K562 (cell line): ENCODE measurements at places on chromosomes 16 and 17. TPM values are rescaled to one million over a fixed set of nuclear protein-coding genes. Genes with fewer than 3 reads are reported as not detected.

DNA sequence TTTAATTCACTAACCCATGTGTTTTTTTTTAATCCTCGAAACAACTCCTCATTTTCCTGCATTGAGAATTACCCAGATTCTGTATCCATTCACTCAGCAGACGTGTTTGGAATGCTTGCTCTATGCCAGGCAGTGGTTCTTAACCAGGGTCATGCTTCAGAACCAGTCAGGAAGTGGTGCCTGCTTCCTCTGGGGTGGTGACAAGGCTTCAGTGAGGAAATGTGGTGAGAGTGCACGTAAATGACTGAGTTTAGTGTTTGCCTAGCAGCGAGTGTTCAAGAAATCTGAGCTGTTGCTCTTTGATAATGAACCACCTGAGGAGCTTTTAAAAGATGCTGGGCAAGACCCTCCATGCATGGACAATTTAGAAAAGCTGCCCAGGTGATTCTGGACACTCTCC is 9.9 kb downstream of the ZFP90 start:
- H3K27me3 ChIP-seq: no peaks in the 10 kb centered on the region
- H3K36me3 ChIP-seq: no peaks in the 10 kb centered on the region
- H3K4me3 ChIP-seq: no peak overlapping the region
- H3K4me1 ChIP-seq: no peaks in the 10 kb centered on the region
- no peak for DNase-seq

MAF gene
- 0.16 and 0.18 TPM in 2 replicates for total RNA-seq

GRCh38 chr17:79991140-79991923 is 44.3 kb downstream of the TBC1D16 start:
- no peak overlapping the region for H3K27ac ChIP-seq
- H3K4me1 ChIP-seq: peaks cover 38% of the 10 kb centered on the region
- H3K4me3 ChIP-seq: no peak overlapping the region
- H3K27me3 ChIP-seq: peaks cover 69% of the 10 kb centered on the region
- peak; percentile 73 for DNase-seq

- no peak for DNase-seq
- H3K27ac ChIP-seq: no peak overlapping the region
- no peaks in the 10 kb centered on the region for H3K27me3 ChIP-seq
- H3K36me3 ChIP-seq: peaks cover 27% of the 10 kb centered on the region; the same call in 1 of the 3 replicates
- no peak overlapping the region for H3K4me3 ChIP-seq
- peaks cover 32% of the 10 kb centered on the region for H3K4me1 ChIP-seq
These were observed 19.7 kb downstream of the QPRT start for GRCh38 chr16:29698484-29699323.

SLC4A1 gene
- total RNA-seq: 0.81 and 0.84 TPM in 2 replicates
